ENCODE measurements at places on chromosomes 2 and 18.

GRCh38 chr2:235270291-235270690 is 223.6 kb upstream of the AGAP1 start:
- no peak for DNase-seq

GRCh38 chr2:144349674-144350073 is 170.2 kb downstream of the ZEB2 start:
- peak; percentile 27 for DNase-seq

- no peak for DNase-seq
Measured at GRCh38 chr18:45119876-45120275, 439.2 kb downstream of the SETBP1 start.

DNA sequence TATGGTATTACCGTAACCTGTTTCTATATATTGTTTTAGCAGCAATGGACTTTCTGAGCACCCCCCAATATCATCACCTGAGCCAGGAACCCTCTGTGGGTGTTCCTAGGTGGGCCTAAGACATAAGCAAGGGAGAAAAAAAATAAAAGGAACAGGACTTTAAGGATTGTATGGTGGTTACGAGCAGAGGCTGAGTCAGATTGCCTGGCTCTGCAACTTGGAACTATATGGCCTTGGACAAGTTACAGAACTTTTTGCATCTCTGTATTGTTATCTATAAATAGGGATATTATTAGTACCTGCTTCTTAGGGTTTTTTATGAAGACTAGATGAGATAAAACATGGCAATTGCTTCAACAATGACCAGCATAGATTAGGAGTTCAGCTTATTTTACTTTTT is 34.9 kb downstream of the MFSD6 start:
- no peak for DNase-seq

DNA sequence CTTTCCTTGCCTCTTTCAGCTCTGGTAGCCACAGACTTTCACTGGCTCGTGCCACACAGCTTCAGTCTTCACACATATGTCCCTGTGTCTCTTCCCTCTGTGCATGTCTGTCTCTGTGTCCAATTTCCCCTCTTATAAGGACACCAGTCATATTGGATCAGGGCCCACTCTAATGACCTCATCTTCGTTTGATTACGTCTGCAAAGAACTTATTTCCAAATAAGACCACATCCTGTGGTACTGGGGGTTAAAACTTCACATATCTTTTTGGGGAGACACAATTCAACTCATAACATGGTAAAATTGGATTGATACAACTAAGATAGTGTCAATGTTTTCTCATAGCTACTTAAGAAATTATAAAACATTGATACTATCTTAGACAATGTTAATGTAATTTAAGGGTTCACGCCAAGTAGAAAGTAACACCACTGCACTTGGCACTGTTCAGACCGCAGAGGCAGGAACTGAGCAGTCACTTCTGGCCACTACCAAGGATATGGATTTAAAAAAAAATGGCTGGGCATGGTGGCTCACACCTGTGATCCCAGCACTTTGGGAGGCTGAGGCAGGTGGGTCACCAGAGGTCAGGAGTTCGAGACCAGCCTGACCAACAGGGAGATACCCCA is 119.6 kb upstream of the EPAS1 start:
- DNase-seq: no peak

- peak; percentile 18 for DNase-seq
Measured at GRCh38 chr18:26911840-26912239, 46.3 kb upstream of the AQP4 start.

DNA sequence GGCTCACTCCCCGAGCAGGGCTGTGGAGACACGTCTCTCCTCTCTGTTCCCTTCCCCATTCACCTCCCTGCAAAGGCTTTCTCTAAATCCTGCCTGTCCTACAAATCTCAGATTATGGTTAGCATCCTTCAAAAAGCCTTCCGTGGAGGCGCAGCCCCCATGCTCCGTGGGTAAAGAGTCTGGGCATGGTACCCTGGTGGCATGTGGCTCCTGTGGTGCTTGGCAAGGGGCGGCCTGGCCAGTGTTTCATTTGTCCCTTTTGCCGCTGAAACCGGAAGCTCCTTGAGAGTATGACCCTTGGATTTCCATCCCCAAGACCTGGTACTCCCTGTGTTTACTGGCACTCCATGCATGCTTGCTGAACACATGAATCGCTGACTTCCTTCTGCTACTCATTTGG is 839.3 kb upstream of the SALL3 start:
- no peak for DNase-seq

DNA sequence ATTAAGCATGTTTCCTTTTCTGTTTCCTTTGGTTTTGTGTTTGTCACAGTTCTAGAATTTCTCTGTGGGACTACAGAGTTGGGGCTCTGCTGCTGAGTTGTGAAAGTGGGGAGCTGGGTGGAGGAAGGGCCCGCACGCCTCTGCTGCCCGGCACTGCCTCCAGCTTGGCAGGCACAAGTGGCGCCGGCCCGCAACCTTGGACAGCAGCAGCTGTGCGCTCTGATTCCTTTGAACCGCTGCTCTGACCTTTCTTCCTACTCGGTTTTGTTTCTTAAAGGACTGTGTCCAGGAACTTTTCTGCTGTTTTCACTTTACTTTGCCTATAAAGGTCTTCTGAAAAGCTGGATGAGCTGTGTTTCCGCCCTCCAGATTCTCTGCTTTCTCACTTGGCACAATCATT is 137.6 kb upstream of the ALPP start:
- DNase-seq: no peak

- no peak for DNase-seq
Measured at GRCh38 chr2:20141056-20141762, 83.7 kb downstream of the SDC1 start.

GRCh38 chr18:63882333-63883141 is 5.0 kb upstream of the SERPINB2 start:
- DNase-seq: no peak

- DNase-seq: no peak
Measured at GRCh38 chr2:47300609-47301276, 102.2 kb upstream of the MSH2 start.

DNA sequence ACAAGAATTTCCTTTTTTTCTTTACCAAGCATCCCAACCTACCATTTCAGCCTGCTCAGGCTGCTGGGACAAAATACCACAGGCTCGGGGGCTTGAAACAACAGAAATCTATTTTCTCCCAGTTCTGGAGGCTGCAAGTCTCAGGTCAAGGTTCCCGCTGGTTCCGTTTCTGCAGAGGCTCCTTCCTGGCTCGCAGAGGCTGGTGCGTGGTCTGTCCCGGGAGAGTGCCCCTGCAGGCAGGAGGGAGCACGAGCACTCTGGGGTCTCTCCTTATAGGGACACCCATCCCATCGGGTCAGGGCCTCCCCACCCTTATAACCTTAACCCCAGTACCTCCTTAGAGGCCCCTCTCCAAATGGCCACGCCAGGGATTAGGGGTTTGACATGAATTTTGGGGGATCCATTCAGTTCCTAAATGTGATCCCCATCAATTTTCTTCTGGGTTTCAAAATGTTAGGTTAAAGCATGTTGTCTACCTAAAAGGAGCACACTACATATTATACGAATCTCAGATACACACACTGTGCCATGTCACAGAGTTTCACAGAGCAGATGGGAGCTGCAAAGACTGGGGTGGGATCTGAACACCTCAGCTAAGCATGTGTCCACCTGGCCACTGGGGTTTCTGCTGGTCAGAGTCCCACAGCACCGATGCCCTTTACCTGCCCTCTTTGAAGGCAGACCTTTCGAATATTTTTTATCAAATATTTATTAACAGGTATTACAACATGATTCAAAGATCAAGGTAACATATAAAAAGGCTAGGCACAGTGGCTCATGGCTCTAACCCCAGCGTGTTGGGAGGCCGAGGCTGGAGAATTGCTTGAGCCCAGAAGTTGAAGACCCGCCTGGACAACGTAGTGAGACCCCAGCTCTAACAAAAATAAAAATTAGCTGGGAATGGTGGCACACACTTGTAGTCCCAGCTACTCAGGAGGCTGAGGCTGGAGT is 17.6 kb upstream of the ADI1 start:
- DNase-seq: peak; percentile 51
